ENCODE measurements at places on chromosomes 5 and 9. TPM values are rescaled to one million over a fixed set of nuclear protein-coding genes. Genes with fewer than 3 reads are reported as not detected.

Gene DMRTA1
- 0.59 TPM for total RNA-seq

Gene INSL4
- not detected for total RNA-seq

Gene FAM78A
- total RNA-seq, result 13.7 TPM

Gene ACER2
- 1.8 TPM for total RNA-seq

Gene OLFM1
- 8.5 TPM for total RNA-seq

Gene IFNA13
- total RNA-seq, result not detected

- no peak overlapping the region for H3K27ac ChIP-seq
- no peaks in the 10 kb centered on the region for H3K27me3 ChIP-seq
- H3K4me3 ChIP-seq, result no peak overlapping the region
- no peaks in the 10 kb centered on the region for H3K36me3 ChIP-seq
Measured at GRCh38 chr5:154394307-154394706, 51.5 kb upstream of the SAP30L start.

- no peaks in the 10 kb centered on the region for H3K27me3 ChIP-seq
- no peaks in the 10 kb centered on the region for H3K36me3 ChIP-seq
- no peak for DNase-seq
- no peaks in the 10 kb centered on the region for H3K4me1 ChIP-seq
- H3K4me3 ChIP-seq, result no peak overlapping the region
Measured at GRCh38 chr5:124960266-124960665, 213.8 kb upstream of the ZNF608 start.

DNA sequence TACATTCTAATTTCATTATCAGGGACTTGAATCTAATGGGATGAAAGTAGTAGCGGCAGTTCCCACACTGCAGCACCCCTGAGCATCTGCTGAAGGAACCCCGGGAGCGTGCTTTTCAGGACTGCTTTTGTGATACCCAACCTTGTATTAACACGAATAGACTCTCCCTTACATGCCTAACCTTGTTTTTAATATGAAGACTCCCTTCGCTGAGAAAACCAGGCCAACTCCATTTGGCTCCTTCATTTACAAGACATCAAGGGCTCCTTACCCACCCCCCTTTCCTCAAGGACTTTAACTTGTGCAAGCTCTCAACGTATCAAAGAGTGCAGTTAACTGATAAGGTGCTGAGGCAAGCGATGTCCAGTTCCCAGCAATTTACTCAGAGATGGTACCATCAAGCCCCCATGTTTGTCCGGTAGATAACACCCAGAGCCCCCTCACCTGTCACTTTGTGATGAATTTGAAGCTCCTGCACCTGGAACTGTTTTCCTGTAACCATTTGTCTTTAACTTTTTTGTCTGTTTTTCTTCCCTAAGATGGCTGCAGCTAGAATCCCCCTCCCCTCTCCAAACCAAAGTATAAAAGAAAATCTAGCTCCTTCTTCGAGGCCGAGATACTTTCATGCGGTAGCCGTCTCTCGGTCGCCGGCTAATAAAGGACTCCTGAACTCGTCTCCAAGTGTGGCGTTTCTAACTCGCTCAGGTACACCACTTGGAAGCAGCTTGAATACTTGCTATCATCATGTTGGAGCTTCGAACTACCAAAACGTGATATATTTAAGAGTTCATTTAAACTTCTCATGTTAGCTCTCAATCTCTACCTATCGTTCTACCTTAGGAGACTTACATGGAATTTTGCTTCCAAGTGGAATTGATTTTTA lies 10.7 kb downstream of the HNRNPH1 start:
- H3K4me3 ChIP-seq, result no peak overlapping the region
- peaks cover 21% of the 10 kb centered on the region for H3K36me3 ChIP-seq
- no peak overlapping the region for H3K27ac ChIP-seq
- H3K4me1 ChIP-seq, result peaks cover 46% of the 10 kb centered on the region

DNA sequence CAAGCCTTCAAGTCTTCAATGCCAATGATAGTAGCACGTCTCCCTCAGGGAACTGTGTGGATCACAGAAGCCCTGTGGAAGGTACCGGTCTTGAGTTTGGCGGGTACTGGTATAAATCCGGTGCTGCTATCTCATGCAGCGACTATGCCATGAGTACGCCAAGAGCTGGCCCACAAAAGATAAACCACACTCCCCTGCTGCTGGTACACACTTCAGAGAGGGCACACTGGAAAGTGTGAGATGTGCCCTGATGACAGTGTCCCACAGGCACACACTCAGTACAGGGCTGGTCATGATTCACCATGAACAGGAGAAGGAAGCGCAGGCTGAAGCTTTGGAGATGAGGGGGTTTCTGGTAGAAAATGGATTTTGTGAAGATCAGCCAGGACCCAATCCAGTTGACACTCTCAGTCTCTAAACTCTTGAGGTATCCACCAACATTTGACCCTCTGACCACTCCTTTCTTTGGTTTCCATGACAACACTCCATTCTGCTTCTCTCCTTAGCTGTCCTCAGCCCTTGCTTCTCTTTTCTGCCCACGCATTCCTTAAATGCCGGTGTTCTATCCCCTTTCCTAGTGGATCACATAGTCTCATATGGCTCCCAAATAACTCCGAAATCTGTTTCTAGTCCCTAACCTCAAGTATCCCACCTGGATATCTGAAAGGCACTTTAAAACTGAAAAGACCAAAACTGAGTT lies 5.1 kb downstream of the AMACR start:
- H3K4me1 ChIP-seq, result peaks cover 9% of the 10 kb centered on the region
- DNase-seq, result no peak
- H3K4me3 ChIP-seq, result no peak overlapping the region
- H3K27ac ChIP-seq, result no peak overlapping the region
- H3K36me3 ChIP-seq, result no peaks in the 10 kb centered on the region

DNA sequence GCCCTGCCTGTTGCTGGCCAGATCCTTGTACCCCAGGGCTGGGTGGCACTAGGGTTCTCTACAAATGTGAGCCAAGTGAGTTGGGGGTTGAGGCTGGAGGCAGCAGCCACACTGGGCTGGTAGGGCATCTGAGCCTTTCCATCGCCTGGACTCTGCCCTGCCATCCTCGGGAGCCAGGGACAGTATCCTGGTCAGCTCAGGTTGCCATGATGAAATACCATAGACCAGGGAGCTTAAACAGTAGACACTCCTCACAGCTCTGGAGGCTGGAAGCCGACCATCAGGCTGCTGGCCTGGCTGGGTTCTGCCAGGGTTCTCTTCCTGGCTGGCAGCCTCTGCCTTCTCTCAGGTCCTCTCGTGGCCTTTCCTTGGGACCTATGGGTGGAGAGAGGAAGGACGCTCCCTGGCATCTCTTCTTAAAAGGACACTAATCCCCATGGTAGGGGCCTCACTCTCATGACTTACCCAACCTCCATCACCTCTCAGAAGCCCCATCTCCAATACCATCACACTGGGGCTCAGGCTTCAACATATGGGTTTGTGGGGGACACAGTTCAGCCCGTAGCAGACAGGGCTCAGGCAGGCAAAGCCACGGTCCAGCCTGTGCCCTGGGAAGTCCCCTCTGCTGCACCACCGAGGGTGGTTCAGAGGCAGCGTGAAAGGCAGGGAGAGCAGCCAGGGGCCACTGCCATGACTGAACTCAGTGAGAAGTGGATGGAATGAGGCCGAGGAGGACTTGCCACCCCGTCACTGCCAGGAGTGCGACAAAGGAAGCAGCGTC lies 50.1 kb downstream of the HMCN2 start:
- H3K4me1 ChIP-seq, result no peaks in the 10 kb centered on the region
- DNase-seq, result no peak
- H3K27me3 ChIP-seq, result peaks cover 21% of the 10 kb centered on the region
- peak overlapping the region; percentile 13 for H3K27ac ChIP-seq

GRCh38 chr9:110089681-110090370 lies 118.1 kb downstream of the C9orf152 start:
- peaks cover 9% of the 10 kb centered on the region for H3K4me1 ChIP-seq
- no peaks in the 10 kb centered on the region for H3K36me3 ChIP-seq
- H3K27ac ChIP-seq, result no peak overlapping the region
- no peaks in the 10 kb centered on the region for H3K27me3 ChIP-seq

DNA sequence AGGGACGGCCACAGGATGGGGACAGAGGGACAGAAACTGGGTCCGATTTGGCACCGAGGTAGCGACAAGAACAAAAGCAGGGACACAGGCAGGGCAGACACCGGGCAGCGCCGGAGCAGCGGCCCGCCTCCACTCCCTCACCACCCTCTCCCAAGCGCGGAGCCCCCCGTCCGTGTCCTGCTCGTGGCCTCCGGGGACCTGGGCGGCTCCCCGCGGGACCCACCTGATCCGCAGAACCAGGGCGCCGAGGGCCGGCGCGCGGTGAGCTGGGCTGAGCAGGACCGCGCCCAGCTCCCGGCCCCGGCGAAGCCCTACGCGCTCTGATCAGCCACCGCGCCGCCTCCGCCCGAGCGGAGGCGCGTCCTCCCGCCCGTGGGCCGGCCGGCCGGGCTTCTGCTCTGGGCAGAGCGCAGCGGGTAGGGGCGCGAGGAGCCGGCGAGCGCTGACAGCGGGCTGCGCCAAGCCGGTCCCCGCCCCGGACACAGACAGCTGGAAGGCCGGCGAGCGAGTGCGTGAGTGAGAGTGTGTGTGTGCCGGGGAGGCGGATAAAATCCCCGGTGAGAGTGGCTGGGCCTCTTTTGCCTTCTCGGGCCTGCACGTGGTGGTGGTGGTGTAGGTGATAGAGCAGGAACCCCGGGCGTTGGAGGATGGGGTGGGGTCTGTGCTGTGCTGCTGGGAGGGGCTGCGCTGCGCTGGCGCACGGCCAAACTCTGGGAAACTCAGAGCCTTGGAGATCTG lies at the start of gene GGTA1:
GGTA1 (minus strand) TSS at position 418 of the 738 bp plus-strand sequence. CDS start 31,922 bp downstream, outside the sequence.
- H3K27me3 ChIP-seq, result peaks cover 24% of the 10 kb centered on the region
- H3K27ac ChIP-seq, result peak within 1 kb of the TSS; percentile 61
- no peaks in the 10 kb centered on the region for H3K36me3 ChIP-seq
- DNase-seq, result peak; percentile 11

DNA sequence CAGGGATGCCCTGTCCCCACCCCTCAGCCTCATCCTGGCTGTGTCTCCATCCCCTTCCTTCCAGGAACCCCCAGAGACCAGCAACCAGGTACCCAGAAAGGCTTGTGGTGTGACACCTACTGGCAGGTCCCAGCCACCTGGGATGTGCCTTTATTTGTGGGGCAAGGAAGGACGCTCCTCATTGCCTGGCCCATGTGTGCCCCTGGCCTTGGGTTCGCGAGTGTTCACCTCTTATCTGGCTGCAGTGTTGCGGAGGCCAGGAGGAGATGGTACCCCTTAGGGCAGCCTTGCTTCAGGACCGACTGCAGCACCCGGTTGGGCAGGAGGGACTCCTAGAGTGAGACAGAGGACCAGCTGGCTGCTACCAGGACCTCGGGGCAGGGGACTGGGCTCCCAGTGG lies 8.8 kb downstream of the C9orf50 start:
- H3K4me1 ChIP-seq, result peaks cover 17% of the 10 kb centered on the region
- no peaks in the 10 kb centered on the region for H3K27me3 ChIP-seq
- no peak overlapping the region for H3K4me3 ChIP-seq
- H3K27ac ChIP-seq, result no peak overlapping the region
- no peak for DNase-seq

GRCh38 chr5:158349987-158350386 lies 491.0 kb upstream of the CLINT1 start:
- H3K27me3 ChIP-seq, result no peaks in the 10 kb centered on the region
- no peak overlapping the region for H3K4me3 ChIP-seq
- DNase-seq, result no peak

DNA sequence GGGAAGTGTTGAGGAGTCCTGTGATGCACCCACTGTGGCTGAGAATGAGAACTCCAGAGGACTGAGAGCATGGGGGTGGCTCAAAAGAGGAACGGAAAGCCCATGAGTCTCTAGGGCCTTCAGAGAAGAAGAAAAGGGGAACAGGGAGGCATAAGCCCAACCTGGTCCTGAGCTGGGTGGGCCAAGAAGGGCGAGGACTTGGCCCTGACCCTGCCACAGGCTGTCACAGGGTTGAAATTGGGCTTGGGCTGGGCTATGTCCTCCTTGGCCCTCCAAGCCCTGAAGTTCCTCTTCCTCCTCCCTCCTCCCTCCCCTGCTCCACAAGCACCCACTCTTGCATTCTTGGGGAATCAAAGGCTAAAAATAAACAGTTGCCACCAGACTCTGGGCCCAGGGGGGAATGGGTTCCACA lies 49.3 kb upstream of the PPARGC1B start:
- no peak overlapping the region for H3K4me3 ChIP-seq
- H3K27ac ChIP-seq, result no peak overlapping the region
- H3K27me3 ChIP-seq, result no peaks in the 10 kb centered on the region
- peaks cover 26% of the 10 kb centered on the region for H3K4me1 ChIP-seq

GRCh38 chr5:91643797-91644196 lies 260.7 kb upstream of the ARRDC3 start:
- H3K27ac ChIP-seq, result no peak overlapping the region
- H3K36me3 ChIP-seq, result no peaks in the 10 kb centered on the region
- DNase-seq, result no peak
- no peaks in the 10 kb centered on the region for H3K27me3 ChIP-seq

- H3K4me1 ChIP-seq, result peaks cover 67% of the 10 kb centered on the region
- no peak overlapping the region for H3K4me3 ChIP-seq
- peak overlapping the region; percentile 26 for H3K27ac ChIP-seq
- no peak for DNase-seq
Measured at GRCh38 chr5:135393691-135394090, 5.3 kb downstream of the MACROH2A1 start.

- DNase-seq, result no peak
- peaks cover 59% of the 10 kb centered on the region for H3K36me3 ChIP-seq
- H3K4me1 ChIP-seq, result no peaks in the 10 kb centered on the region
- H3K4me3 ChIP-seq, result no peak overlapping the region
- H3K27ac ChIP-seq, result no peak overlapping the region
Measured at GRCh38 chr9:134040176-134040565, 14.9 kb downstream of the BRD3OS start.

DNA sequence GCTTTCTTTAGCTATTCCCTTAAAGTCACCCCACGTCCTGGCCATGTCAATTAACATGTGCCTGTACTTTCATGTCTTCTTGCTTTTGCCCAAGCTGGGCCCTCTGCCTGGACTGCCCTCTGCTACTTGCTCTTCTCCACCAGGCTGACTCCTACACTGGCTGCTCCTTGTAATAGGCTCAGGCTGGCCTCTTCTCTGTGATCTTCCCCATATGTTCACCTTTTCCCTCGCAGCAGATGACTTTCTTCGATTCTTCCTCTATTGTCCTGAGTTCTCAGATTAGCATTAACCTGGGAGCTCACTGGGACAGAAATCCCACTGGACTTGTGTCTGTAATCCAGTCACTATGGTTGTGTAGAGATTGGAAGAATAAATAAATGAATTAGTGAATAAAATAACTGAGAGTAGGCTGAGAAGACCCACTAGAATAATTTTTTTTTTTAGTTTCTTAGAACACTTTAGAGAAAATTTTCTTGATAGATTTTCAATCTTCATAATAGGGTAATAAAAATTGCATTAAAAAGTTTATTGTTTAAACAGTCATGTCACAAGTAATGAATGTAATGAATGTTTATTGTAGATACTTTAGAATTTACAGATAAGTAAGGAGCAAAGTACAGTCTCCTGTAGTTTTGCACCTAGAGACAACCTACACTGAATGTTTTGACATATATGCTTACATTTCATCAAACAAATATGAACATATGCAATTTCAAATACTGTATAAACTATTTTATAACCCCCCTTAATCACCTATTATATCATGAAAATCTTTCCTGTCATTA lies 47.4 kb upstream of the TNFSF15 start:
- no peaks in the 10 kb centered on the region for H3K4me1 ChIP-seq
- DNase-seq, result no peak
- H3K4me3 ChIP-seq, result no peak overlapping the region
- H3K27ac ChIP-seq, result no peak overlapping the region
- no peaks in the 10 kb centered on the region for H3K36me3 ChIP-seq
- no peaks in the 10 kb centered on the region for H3K27me3 ChIP-seq

Measured in gastrocnemius medialis (tissue), 4 donors.